Activated naive CD4-positive, alpha-beta T cell treated with anti-CD3 and anti-CD28 coated beads, Interleukin-2, amount 50 U/mL, for 16 hours (primary cell): ENCODE measurements at places on chromosomes 12 and 14.

GRCh38 chr14:28121512-28122297 is 644.9 kb upstream of the FOXG1 start:
- no peak for DNase-seq

DNA sequence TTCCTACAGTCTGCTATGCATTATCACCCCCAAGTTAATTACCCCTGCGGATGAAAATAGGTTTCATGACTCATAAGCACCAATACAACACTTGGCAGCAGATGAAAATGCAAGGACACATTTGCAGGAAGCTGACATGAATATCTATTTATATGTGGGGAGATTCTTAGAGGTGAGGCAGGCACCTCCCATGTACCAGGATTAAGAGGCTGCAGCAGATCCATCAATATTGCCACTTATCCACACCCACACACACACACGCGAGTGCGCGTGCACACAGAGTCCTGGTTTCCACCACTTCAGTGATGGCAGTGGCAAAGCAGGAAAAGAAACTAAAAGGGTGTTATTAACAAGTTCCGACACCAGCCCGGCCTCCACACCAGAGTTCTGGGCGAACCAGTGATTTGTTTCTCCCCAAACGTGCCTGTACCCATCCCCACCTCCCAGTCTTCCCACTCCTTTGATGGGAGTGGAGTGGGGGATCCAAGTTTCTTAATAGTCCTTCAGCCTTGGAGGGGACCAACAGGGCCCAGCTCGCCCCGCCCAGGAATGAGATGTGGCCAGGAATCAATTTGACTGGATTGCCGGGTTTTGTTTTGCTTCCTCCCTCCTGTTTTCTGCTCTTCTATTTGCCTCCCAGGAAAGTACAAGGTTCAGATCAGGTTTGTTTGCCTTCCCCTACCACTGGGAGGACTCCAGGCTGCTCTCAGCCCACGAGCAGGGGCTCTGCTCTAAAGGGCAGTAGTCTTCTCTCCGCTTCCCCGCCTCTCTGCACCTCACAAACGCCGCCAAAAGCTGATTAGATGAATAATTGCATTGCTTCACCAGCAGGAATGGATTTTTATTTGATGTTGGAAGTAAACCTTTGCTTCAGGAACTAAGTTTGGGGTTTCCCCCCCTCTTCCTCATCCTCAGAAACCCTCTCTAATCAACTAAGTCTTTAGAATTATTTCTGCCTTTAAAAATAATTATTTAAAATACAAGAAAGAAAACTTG is 5.2 kb downstream of the IRF2BPL start:
- peak; percentile 38 for DNase-seq

DNA sequence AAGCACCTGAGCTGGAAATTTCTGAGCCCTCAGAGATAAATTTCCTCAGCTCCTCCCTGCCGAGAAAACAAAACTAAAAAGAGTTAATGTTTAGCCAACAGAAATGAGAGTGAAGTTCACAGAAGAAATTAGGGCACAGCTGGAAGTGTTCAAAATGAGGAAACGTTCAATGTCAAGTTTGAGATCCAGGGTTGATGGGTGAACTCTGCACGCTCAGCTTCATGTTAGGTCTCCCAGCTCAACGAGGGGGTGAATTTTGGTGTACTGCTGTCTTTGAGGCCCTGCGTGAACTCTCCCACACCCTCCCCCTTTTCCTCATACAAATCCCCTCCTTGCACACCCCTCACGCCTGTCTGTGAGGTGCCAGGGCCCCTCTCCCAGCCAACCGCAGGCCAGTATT is 13.3 kb upstream of the OAS3 start:
- no peak for DNase-seq

DNA sequence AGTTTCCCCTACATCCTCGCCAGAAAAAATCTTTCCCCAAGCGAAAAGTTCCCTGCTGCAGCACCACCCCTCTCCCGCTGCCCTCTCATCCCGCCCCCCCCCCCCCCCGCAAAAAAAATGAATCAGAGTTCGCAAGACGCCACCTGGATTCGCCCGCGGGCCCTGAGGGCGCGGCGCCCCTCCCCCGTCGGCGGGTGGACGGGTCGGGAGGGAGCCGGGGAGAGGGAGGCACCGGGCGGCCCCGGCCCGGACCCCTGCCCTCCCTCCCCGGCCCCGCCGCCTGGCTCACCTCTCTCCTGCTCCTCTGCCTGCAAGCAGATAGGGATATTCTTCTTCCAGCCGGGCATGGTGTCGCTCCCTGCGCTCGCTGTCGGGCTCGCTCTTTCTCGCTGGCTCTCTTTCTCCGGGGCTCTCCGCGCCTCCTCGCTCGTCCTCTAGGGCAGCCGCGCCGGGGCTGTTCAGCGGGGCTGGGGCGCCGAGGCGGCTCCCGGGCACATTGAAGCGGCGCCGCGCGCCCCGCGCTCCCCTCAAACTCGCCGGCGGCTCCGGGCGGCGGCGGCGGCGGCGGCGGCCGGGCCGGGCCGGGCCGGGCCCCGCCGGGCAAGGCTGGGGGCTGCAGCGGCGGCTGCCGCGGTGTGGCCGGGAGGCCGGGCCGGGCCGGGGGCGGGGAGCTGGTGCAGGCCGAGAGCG is 200.3 kb upstream of the CAND1 start:
- DNase-seq = peak; percentile 61

- no peak for DNase-seq
Observed at GRCh38 chr12:873954-874353, 75.5 kb downstream of the RAD52 start.

DNA sequence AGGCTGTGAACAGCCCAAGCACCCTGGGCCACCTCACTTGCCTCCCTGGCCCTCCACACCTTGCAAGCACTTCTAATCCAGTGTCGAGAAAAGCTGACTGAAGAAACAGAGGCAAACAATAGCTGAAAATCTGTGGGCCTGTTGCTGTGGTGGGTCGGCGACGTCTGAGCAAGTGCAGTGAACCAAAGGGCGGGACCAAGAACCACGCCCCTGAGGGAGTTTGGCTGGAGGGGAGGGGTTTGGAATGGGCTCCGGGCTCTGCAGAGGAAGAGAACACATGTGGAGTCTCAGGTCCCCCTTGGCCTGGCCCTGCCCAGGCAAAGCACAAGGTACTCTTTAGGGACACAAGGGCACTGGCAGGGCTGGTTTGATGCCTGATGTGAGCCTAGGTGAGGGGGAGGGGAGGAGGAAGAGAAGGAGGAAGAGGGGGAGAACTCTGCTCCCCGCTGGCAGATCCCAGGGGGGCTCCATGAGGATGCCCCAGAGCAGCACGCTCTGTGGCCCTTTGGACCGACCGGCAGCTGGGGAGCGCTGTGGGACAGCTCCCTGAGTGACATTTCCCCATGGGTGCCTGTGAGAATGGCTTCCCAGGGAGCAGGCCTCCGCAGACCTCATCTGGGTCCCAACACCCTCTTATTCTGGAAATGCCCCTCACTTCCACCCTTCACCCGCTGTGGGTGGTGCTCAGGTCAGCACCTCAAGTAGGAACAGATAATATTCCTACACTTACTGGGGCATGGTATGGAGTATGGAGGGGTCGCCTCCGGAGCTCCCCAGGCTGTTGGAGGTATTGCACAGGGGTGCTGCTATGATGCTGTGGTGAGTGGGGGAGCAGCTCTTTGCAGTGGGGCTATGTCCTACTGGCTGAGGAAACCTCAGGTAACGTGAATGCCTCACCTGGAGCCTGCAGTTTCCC is 85.5 kb downstream of the CPSF2 start:
- DNase-seq = no peak

GRCh38 chr12:84660139-84660538 is 252.5 kb downstream of the SLC6A15 start:
- no peak for DNase-seq

DNA sequence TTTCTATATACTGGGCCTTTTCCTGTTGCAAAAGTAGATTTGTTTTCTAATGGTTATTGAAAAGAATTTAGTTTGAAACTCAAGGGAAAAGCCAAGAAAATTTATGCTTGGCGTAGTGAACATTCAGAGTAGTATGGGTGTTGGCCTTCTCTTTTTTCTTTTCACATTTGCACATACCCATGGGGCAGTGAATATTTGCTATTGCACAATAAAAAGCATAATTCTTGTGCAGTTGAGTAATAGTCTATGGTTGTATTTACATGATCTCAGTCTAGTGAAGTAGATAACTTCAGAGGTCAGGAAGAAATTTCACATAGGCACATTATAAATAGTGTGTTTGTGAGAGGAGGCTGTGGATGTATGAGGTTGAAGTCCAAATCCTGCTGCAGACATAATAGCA is 158.1 kb downstream of the FLRT2 start:
- no peak for DNase-seq

- no peak for DNase-seq
Observed at GRCh38 chr14:100708425-100709288, 18.0 kb upstream of the DLK1 start.

GRCh38 chr14:66233591-66233990 is 252.6 kb upstream of the CCDC196 start:
- no peak for DNase-seq

GRCh38 chr14:106200541-106201315 is 674.3 kb downstream of the TMEM121 start:
- no peak for DNase-seq

DNA sequence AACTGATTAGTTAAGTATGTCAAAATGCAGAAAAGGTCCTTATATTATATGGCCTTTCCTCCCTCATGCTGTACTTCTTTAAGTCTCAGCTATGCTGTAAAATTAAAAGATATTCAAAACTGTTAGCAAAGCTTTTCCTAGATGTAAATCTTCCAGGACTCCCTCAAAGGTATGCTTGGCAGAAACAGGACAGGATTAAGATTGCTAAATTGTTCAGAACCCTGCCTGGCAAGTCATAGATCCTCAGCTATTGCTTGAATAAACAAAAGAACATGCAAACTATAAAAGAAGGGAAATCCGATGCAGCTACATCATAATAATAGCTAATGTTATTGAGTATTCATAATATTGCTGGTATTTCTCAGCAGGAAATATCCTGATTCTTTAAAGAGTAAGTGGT is 322.6 kb downstream of the CCDC91 start:
- no peak for DNase-seq
